ENCODE measurements at places on chromosomes 1 and 21.

- peak; percentile 95 for DNase-seq
These were observed 514.4 kb upstream of the B3GALT2 start for GRCh38 chr1:193700710-193701355.

DNA sequence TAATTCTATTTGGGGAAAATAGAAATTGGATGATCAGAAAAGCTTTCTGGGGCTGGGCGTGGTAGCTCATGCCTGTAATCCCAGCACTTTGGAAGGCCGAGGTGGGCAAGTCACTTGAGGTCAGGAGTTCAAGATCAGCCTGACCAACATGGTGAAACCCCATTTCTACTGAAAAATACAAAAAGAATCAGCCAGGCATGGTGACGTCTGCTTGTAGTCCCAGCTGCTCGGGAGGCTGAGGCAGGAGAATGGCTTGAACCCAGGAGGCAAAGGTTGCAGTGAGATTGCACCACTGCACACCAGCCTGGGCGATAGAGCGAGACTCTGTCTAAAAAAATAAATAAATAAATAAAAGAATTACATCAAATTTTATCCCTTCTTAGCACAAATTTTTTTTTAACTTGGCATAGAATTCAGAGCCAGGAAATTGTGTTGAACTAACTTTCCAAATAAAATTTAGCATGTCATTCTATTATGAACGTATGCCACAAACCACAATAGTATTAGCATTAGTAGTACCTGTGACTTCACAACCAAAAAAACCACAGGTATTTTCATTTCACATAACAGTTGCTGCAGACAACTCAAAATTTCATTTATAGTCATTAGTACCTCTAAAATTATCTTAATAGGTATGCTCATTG, 4.5 kb upstream of the ANKRD13C start:
- peak; percentile 16 for DNase-seq

DNA sequence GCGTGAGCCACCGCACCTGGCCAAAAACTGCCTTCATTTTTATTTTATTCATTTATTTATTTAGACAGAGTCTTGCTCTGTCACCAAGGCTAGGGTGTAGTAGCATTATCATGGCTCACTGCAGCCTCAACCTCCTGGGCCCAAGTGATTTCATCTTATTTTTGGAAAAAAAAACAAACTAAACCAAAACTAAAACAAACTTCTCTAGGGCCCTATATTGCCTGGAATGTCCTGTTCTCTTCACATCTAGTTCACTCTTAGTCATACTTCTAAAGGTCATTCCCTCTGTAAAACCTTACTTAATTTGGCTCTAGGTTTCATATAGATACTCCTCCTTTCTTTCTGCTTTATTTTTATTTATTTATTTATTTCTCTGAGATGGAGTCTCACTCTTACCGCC, 15.6 kb downstream of the RPS27 start:
- peak; percentile 44 for DNase-seq

GRCh38 chr21:35297665-35298064, 248.6 kb upstream of the RUNX1 start:
- DNase-seq = no peak

GRCh38 chr1:22709891-22710700, 543 bp upstream of the EPHB2 start:
- DNase-seq = no peak

GRCh38 chr1:109959974-109960744, 24.4 kb upstream of the AHCYL1 start:
- peak; percentile 73 for DNase-seq

GRCh38 chr1:74222701-74223100, 12.5 kb upstream of the TNNI3K start:
- DNase-seq = peak; percentile 4

DNA sequence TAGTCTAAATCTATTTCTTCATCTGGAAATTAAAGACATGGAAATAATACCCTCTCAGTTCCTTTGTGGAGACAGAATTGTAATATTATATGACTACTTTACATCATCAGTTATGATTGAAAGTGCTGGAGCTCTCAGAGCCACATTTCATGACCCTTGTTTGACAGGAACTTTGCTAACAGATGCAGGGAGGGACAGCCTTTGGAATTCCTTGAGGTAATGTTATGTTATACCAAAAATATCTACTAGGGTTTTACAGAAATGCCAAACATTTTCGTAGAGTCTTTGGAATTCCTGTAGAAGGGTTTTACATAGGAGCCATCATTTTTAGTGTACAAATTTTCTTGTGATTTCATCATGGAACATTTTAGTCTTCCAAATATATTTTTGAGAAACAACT, 57.4 kb upstream of the ADAMTS5 start:
- no peak for DNase-seq

- no peak for DNase-seq
These were observed 3.8 kb downstream of the SERTAD4 start for GRCh38 chr1:210236386-210236839.

- DNase-seq = no peak
These were observed 3.6 kb upstream of the TNFRSF1B start for GRCh38 chr1:12163210-12163609.

DNA sequence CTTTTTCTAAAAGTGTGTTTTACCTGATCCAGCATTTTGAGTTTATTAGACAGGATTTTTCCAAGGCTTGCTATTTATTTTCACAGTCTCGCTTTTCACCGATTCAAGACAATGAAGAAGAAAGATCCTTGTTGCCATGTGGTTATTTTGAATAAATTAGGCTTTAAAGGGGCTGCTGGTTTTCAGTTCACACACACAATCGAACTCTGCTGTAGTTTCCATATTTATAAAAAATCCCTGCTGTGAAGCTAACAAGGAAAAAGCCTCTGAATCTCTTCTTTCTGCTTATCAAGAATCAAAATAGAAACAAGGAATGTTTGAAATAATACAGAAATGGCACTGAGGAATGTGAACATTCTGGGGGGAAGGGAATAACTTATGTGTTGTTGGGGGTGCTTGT, 102.5 kb upstream of the KAZN start:
- DNase-seq = no peak

GRCh38 chr1:43968348-43968948, 1.4 kb upstream of the DPH2 start:
- DNase-seq = peak; percentile 40

DNA sequence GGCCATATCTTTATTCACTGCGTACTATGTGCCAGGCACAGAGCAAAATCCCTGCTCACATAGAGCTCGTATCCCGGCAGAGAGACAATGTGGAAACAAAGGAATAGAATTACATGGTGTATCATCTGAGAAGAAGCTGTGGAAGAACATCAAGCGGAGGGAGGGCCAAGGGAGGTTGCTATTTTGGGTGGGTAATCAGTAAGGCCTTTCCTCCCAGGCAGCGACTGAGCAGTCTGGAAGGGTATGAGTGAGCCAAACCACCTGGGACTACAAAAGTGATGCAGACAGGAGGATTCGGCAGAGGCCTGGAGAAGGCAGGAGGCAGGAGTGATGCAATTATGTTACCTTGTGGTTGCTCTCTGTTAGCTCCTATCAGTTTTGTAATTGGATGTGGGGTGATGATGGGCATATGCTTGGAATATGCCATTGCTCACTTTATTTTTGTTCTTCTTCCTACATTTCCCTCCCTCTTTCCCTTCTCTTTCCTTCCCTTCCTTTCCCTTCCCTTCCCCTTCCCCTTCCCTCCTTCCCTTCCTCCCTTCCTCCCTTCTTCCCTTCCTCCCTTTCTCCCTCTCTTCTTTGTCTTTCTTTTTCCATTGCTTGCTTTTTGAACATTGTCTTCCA, 172.9 kb downstream of the DISC1 start:
- DNase-seq = no peak

GRCh38 chr1:223558512-223558911, 107.0 kb downstream of the CAPN8 start:
- DNase-seq = no peak

DNA sequence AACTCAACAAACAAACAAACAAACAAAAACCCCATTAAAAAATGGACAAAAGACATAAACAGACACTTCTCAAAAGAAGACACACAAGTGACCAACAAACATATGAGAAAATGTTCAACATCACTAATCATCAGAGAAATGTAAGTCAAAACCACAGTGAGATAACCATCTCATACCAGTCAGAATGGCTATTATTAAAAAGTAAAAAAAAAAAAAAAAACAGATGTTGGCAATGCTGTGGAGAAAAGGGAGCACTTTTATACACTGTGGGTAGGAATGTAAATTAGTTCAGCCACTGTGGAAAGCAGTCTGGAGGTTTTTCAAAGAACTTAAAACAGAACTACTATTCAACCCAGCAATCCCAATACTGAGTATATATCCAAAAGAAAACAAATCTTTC, 94.7 kb downstream of the PLPP3 start:
- no peak for DNase-seq

Data from A172 (cell line).